Activated effector memory CD4-positive, alpha-beta T cell treated with anti-CD3 and anti-CD28 coated beads, Interleukin-2, amount 50 U/mL, for 16 hours (primary cell): ENCODE measurements at places on chromosomes 7 and 10.

- no peak for DNase-seq
Observed at GRCh38 chr10:124715439-124715838, 28.7 kb downstream of the FAM53B start.

DNA sequence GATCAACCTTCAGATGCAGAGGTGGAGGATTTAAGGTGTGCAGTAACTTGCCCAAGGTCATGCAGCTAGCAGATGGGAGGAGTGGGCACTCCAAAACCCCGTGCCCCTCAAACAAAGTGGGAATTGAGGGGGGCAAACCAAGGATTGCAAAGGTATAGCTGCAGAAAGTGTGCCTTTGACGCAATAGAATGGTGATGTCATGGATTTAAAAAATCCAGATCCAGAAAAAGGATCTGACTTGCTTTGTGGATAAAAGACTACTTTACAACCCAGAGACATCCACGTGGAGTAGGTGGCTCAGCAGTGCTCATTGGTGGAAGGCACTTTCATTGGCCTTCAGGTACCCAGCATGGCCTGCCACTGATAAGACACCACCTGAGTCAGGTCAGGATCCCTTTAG, 15.7 kb upstream of the ADRB1 start:
- no peak for DNase-seq

DNA sequence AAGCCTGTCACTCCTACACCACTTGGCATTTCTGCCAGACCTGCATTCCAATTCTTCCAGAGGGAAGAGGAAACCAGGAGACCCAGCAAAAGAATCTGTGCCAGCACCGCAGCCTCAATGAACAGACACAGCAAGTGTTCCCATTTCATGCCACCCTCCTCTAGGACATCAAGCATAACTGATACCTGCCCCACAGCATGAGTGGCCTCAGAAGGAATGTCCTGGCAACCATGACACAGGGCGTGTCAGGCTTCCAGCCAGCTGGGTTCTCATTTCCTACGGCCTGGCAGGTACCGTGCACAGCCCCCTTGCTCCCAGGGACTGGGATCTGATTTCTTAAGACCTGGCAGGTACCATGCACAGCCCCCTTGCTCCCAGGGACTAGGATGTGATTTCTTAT, 7.8 kb downstream of the MAD1L1 start:
- DNase-seq, result no peak

- DNase-seq, result no peak
Observed at GRCh38 chr10:113221756-113222168, 271.7 kb downstream of the TCF7L2 start.

DNA sequence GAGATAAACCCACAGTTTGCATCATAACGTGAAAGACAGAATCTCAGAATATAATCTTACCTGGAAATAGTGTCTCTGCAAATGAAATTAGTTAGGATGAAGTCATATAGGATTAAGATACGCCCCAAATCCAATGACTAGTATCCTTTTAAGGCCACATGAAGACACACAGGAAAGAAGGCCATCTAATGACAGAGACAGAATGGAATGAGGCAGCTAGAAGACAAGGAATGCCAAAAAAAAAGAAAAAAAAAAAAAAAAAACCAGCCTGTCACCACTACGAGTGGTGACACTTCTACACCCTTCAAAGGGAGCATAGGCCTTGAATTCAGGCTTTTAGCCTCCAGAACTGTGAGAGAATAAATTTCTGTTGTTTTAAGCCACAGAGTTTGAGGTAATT, 82.9 kb downstream of the HYCC1 start:
- DNase-seq, result no peak

DNA sequence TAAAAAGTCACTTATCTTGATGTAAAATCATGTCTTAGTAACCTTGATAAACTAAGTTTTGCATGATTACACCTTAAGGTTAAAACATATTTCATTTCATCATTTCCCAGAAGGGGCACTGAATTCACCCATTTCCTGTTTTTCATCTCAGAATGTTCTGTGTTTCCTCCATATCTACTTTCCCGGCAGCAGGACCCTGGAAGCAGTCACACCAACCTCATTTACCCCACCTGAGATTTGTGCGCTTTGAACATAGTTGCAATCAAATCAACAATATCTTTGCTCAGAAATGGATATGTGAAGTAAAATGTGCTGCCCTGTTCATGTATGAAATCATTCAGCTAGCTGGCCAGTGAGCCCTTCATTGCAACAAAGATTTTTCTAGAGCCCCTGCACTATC, 46.8 kb downstream of the IKZF1 start:
- no peak for DNase-seq

GRCh38 chr10:90174531-90174930, 473.1 kb downstream of the KIF20B start:
- no peak for DNase-seq

- no peak for DNase-seq
Observed at GRCh38 chr7:21640105-21640504, 97.3 kb downstream of the DNAH11 start.

DNA sequence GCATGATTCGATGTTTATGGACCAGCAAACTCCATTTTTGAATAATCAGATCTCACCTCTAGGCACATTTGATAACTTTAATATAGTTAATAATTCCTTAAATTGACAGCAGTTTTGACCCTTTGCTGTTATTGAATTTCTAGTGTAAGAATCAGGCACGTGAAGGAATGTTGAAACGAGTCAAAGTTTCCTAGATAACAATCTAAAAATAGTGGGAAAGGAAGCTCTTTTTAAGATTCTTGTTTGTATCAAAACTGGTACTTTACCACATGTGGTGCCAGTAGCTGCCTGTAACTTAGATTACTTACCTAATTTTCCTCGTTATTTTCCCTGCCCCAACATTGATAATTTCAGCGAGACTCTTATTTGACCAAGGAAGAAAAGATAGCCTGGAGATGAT, 757.8 kb upstream of the KCND2 start:
- no peak for DNase-seq

DNA sequence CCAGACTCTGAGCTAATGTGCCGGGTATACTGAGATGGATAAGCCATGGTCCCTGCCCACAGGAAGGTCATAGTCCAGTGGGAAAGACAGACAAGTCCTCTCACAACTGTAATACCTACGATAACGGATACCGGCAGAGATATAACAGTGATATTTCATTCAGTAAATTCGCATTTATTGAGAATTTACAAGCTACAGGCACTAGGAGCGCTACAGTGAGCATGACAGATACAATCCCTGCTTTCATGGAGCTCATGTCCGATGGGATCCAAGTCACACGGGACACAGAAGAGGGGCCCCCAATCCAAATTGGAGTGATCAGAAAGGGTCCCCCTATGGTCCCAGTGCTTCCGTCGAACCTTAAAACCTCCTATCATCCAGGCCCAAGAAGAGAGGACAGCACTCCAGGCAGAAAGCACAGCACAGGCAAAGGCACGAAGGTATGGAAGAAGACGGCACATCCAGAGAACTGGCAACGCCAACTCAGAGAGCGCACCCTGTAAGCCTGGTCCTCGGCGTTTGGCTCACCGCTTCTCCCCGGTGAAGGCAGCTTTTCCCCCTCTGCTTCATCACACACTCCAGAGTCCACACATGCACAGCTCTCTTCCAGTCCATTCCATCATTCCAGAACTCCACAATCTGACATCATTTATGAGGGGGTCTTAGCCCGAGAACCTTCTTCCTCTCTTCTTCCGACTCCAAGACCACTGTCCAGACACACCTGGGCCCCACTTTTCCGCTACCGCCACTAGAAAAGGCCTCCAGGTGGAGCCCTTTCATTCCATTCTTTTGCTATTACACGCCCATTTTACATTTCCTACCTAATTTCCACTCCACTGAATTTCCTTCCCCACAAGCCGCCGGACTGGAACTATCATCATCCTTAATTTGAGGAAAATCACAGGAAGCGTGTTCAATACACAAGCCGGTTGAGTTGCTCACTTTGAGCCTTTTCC, 47.8 kb upstream of the NKX2-3 start:
- no peak for DNase-seq

- no peak for DNase-seq
Observed at GRCh38 chr7:46484906-46485305, 563.8 kb upstream of the IGFBP3 start.

DNA sequence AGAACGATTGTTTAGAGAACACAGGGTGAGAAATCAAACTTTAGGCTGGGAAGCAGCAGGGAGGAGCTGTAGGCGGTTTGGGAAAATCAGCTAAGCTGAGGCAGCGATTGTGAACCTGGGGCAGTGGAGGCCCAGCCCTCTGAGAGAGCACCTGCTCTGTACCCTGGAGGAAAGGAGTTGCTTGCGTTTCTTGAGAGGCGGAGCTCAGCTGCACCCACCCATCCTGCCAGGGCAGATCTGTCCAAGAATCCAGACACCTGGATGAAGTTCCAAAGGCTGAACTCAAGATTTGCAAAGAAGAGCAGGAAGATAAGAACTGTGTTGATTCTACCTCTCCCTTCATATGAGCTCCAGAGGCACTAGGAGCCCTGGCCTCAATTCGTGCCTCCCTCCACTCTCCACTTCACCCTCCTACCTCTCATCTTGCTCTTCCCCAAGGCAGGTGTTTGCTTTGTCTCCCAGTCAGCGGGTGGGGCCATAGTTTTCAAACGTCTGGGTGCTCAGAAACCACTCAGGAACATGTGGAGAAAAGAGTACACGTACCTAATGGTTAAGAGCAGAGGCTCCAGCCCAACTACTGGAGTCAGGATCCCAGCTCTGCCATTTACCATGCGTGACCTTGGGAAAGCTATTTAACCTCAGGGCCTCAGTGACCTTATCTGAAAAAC, 21.5 kb upstream of the TMEM213 start:
- no peak for DNase-seq

- DNase-seq, result no peak
Observed at GRCh38 chr10:111338805-111339204, 262.0 kb downstream of the ADRA2A start.

DNA sequence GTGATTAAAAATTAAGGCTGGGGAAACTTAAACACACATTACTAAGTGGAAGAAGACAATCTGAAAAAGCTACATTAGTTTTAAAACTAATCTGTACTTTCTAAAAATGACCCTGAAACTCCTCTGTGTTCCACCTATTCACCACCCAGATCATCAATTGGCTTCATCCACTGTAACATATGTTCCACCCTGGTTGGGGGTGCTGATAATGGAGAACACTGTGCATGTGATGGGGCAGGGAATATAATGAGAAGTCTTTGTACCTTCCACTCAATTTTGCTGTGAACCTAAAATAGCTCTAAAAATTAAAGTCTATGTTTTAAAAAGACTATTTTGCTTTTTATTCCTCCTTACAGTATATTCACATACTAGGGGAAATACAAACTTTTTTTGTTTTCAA, 132.7 kb downstream of the CNOT4 start:
- DNase-seq, result no peak

- DNase-seq, result no peak
Observed at GRCh38 chr7:152564656-152565250, 111.2 kb downstream of the XRCC2 start.

DNA sequence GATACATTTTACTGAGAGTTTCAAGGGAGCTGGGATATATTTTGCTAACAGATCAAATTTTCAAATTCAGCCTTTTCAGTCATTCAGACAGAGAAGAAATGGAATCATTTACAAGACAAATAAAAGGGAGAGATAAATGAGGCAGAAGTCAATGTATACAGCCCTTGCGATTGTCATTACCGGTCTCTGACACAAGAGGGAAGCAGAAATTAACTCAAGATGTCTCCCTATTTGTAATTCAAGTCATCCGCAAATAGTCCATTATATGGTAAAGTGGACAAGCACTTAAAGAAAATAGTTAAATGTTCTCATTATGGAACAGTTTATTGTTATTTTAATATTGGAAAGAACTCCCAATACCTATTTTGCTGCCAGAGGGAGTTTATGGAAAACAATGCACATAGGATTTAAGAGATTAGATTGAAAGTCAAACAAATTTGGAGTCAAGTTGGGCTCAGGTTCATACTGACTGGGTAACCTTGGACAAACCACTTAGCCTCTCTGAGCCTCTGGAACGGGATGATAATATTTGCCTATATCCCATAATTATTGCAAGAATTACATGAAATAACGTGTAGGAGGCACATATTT, 89.3 kb upstream of the PRKCQ start:
- no peak for DNase-seq

DNA sequence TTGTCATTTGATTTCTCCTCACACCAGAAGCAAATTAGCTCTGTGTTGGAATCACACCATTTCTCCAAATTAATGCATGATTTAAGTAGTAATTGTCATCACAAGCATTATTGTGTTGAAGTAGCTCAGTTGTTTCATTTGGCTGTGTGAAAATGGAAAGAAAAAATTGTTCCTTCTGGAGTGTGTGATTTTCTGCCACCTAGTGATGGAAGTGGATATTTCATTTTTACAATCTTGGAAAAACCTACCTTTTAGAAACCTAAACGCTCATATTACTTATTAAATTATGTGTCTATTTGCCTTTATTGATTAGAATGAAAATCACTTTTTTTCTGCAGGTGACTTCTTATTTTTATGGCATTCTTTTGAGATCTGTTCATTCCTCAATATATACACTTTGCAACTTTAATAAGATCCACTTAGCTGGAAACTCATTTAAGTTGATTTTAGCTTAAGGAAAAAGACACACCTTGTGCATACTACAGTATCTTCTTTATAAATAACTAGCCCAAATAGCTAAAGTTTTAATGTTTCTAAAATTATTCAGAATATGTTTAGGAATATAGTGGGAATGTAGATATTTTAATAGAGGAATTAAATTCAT, 50.0 kb downstream of the SRI start:
- DNase-seq, result no peak

- no peak for DNase-seq
Observed at GRCh38 chr10:29482591-29483431, 152.0 kb downstream of the SVIL start.

- DNase-seq, result no peak
Observed at GRCh38 chr7:33412331-33412730, 283.0 kb downstream of the BBS9 start.

DNA sequence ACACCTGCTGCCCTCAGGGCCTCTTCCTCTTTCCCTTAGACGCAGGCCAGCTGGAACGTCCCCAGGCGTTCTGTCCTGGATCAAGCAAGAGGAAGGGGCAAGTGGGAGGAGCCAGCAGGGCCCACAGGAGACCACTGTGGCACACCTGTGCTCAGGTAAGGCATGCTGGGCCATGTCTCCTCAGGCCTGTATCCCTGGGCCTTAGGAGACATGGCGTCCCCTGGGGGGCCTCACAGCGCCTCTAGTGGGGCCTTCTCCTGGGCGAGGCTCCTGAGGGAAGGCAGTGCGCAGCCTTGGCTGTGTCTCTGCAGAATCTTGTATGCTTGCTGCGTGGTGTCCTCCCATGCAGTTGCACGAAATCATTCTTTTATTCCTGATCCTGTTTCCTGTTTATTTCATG, 31.3 kb downstream of the ZNF783 start:
- DNase-seq, result no peak

DNA sequence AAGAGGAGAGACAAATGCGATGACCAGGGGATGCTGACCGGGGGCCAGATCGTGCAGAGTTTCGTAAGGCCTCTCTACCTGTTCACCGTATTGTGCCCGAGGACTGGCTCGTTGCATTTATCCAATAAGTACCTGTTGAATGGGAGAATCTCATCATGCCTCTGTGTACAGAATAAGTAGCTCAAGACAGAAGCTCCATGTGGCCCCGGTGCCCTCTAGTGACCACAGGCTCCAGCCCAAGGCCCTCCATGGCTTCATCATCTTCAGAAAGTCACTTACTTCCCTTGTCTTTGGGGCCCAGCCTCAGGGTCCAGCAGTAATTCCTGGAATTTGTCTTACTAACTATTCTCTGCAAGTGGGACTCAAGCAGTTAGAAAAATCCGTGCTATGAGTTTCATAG, 151.0 kb downstream of the CHN2 start:
- DNase-seq, result no peak

- DNase-seq, result no peak
Observed at GRCh38 chr7:94243066-94243711, 151.5 kb upstream of the COL1A2 start.

GRCh38 chr7:155710530-155710929, 66.1 kb downstream of the RBM33 start:
- DNase-seq, result no peak
